ENCODE measurements at places on chromosomes 1 and 21.
A peak's percentile ranks its signal among the peaks of the same experiment; 100 is the strongest.

- DNase-seq = no peak
These were observed 52.4 kb upstream of the CCDC190 start for GRCh38 chr1:162913345-162913744.

GRCh38 chr1:229507951-229508822 is at the start of gene NUP133:
TSS of gene NUP133 (minus strand) at chr1:229508341. CDS start at chr1:229508249, 92 bp downstream.
- DNase-seq = peak; percentile 99

GRCh38 chr21:17775431-17776126 is 43.6 kb downstream of the C21orf91 start:
- no peak for DNase-seq

GRCh38 chr1:202553560-202554038 is 156.7 kb downstream of the SYT2 start:
- no peak for DNase-seq

GRCh38 chr1:206658264-206658980 is 23.1 kb downstream of the DYRK3 start:
- DNase-seq = peak; percentile 77

- no peak for DNase-seq
These were observed 18.0 kb downstream of the ADORA1 start for GRCh38 chr1:203145321-203146041.

GRCh38 chr1:33087677-33088076 is 6.7 kb downstream of the AZIN2 start:
- DNase-seq = no peak

- DNase-seq = no peak
These were observed 12.8 kb downstream of the FOXD2 start for GRCh38 chr1:47450606-47451005.

DNA sequence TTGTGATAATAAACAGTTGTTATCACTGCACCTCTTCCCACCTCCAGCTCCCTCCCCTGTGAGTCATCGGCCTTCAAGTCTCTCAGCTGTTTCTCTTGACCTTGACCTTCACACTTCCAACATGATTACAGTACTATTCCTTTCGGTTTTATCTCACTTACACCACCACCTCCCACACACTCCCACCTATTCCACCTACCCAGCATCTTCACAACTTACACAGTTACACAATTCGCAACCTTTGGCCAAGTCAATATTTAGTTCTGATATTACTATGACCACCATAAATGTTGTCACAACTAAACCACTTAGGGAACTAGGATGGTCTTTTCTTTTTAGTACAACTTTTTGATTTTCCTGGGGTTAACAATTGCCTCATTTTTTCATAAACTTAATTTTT is 60.2 kb downstream of the RIPK4 start:
- DNase-seq = no peak

DNA sequence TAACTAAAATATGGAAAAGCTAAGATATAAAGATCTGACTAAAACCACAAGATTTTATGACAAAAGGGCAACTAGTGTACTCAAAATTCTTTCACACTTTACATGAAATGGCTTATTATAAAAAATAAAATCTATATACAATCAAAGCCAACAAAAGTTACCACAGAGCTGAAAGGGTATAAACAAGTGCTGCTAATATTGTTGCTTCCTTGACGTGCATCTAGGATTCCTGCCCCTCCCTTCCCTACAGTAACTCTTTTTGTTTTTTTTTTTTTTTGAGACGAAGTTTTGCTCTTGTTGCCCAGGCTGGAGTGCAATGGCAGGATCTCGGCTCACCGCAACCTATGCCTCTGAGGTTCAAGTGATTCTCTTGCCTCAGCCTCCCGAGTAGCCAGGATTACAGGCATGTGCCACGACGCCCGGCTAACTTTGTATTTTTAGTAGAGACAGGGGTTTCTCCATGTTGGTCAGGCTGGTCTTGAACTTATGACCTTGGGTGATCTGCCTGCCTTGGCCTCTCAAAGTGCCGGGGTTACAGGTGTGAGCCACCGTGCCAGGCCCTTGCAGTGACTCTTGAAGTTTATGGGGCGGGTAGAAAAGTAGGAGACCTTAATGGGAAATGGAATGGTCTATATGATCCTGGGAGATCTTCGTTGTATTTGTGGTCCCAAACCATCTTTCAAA is 4.5 kb downstream of the SRSF4 start:
- DNase-seq = no peak

- no peak for DNase-seq
These were observed 11.7 kb downstream of the SEMA4A start for GRCh38 chr1:156165083-156165482.

- DNase-seq = no peak
These were observed 489.6 kb downstream of the TTLL7 start for GRCh38 chr1:83509301-83509781.

- no peak for DNase-seq
These were observed 31.5 kb downstream of the PADI4 start for GRCh38 chr1:17339521-17339920.

DNA sequence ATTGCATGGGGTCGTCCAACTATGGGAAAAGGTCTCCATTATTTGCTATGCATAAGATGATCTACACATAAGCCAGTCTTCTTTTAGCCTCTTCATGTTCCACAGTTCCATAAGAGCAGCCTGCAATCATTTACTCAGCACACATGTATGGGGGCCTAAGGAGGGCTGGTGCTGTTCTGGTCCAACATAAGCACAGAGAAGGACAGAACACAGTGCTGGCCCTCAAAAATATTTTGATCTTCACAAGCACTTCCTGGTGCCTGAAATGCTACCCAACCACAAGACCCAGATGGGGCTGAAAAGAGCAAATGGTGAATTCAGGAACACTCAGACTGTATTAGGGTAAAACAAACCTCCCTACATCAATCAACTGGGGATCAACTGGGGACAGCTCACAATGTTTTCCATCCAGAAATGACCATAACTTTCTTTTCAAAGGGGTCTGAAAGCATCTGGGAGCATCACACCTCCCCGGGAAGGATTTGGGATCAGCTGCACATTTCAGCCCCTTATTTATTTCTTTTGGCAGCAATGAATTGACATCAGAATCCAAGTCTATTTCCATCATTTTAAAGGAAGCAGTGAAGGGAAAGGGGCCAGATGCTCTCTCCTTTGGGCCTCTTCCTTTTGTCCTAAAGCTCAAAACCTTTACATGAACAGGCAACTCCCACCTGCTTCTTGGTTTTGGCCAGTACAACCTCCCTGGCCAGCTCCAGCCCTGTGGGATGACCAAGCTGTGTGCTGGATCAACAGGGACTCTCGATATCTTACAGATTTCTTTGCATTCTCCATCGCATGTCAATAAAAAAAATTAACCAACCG is 45.7 kb downstream of the KCNN3 start:
- no peak for DNase-seq

GRCh38 chr1:8873506-8874229 is 4.8 kb downstream of the ENO1 start:
- no peak for DNase-seq

DNA sequence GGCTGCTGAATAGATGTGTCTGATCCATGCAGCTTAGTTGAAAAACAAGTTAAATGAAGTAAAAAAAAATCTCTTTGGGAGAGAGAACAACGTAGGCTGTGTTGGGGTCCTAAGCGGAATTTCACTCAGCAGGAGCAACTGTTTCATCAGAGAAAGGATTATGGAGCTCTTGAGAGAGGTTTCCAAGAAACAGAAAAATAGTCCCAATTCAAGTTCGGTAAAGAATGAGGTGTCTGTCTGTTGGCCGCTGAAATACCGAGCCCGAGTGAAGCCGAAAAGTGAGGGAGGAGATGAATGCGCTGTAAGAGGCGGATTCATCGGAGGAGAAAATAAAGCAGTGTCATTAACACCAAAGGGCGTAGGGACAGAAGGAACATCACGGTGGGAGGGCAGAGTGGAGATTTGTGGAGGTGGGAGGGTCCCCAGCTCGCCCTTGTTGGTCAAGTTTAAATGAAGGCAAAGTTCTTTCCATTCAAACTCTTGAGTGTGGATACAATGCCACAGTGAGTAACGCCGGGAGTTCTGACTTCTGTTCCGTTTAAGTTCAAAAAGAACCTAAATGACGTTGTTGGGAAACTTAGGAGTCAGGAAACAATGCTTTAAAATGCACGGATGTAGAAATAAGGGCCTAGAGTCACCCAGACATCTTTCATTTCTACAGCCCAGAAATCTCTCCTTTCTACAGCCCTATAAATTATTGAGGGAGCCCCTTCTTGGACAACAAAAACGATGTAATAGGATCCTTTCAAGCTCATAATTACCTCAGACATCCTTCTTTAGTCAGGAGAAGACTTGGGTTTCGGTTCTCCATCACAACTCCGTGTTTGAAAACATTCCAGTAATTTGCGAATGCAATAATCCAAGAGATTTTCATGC is 15.6 kb upstream of the SLC45A1 start:
- no peak for DNase-seq

DNA sequence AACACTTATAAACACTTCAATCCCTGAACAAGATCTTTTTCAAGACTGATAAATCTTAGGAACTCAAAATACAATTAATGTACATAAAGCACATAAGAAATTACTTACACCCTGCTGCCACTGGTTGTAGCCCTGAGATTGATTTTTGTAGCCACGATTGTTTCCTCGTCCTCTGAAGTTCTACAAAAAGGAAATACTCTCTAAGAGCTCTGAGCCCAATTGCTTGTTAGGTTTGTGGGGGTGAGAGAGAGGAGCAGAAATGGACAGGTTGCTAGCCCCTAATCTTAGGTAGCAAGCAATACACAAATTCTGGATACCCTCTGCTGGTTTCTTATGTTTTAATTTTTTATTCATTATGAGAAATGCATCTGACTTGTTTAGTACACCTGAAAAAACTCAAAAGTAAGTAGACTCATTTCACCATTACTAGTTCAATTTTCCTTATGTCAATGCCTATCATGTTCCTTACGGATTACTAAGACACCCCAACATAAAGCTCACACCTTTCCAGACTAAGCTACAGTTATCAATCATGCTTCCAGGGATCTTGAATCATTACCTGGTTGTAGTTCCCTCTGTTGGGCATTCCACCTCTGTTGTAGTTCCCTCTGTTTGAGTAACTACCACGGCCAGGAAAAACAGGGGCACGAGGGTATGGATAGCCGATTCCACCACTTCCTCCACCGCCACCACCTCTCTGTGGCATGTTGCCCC is 9.3 kb downstream of the HNRNPU start:
- DNase-seq = no peak

- no peak for DNase-seq
These were observed 21.8 kb downstream of the DHRS3 start for GRCh38 chr1:12596007-12596821.

- DNase-seq = no peak
These were observed 222.7 kb downstream of the PTPRU start for GRCh38 chr1:29458737-29459619.

- DNase-seq = no peak
These were observed 72.7 kb upstream of the MUTYH start for GRCh38 chr1:45412899-45413298.

DNA sequence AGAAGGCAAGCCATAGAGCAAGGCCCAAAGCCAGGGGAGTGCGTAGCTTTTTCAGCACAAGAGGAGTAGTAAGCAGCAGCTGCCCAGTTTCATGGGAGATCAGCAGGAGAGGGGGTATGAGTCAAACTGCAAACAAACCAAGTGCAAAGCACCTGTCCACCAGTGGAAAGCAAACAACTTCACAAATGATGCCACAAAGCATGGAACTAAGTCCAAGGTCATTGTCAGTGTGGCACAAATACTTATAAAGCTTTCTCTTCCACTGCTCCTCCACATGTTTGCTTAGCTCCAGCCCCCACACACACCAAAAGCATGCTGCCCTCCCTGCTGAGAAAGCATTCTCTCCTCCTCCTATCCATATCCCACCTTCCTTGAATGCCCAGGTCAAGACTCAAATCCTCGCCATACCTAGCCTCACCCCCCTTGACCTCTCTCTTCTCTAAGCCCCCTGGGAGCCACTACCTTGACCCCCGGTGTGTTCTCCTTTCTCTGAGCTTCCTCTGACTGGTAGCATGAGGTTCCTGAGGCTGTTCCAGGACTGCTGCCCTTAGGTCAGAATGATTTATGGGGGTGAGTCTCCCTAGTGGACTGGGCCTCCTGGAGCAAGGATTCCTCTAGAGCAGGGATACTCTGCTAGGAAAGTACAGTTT is 70.4 kb downstream of the DMAP1 start:
- DNase-seq = no peak

- DNase-seq = no peak
These were observed 7.4 kb upstream of the SCYL3 start for GRCh38 chr1:169901115-169901514.

DNA sequence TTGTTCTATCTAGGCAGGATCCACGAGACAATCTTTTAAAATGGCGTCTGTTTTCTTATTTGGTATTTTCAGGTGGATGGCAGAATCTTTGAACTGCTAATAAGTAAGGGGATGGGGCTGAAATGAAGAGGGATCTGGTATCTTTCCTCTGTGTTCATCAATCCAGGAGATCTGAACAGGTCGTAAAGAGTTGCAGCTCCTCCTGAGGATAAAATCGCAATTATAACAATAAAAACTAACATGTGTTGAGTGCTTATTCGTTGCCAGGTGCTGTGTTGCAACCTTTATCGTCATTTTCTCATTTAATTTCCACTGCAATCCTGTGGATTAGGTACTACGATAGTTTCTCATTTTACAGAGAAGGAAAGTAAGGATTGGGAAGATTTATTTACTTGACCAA is 134.6 kb upstream of the DPYD start:
- DNase-seq = no peak

DNA sequence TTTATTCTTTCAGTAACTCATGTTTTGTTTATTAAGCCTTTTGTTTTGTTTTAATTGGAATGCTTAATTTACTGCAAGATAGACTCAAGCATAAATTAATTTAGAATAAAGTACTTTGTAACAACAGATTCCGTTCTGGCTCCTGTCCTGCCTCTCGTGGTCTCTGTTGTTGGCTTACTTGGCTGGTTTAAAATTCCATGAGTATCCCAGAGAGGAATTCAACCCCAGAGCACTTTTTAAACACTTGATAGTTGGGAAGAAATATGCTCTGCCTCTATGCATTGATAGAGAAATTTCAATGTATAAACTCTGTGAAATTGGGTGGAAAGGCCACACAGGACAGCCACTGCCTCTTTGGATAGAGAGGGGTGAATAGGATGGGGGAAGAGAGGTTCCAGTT is 89.7 kb downstream of the ATP5PO start:
- DNase-seq = no peak

DNA sequence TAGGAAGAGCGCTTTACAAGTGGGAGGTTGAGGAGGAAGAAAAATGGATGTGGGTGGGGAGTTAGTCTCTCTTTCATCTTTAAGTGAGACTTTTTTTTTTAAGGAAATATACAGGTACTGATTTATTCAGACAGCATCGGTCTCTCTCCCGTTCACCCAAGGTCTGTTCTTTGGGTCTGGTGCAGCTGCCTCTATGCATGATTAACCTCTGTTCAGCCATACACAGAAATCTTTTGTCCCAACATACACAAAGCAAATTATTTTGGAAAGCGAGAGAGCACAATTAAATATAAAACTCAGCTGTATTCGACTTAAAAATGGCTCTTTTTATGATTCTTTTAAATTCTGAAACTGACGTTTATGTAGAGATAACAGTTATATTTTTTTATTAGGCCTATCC is 11.0 kb downstream of the PROX1 start:
- no peak for DNase-seq

DNA sequence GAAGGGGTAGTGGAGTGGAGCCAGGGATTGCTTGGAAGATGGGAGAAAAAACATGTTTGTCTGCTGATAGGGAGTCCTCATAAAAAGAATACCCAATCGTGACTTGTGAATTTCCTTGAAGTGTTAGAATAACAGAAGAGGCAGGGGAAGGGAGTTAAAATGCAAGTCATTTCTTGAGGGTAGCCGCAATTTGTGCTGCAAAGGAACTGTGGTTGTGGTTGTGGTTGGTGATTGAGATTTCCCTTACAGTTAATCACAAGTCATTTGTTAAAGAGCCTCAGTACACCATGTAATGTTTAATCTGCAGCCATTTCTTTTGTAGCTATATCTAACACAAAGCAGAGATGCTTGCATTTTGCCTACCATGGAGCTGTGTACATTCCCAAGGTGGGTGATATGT is 38.5 kb upstream of the EGLN1 start:
- DNase-seq = no peak

Measured in D341Med (cell line).